ENCODE measurements at places on chromosomes 12 and 14.

DNA sequence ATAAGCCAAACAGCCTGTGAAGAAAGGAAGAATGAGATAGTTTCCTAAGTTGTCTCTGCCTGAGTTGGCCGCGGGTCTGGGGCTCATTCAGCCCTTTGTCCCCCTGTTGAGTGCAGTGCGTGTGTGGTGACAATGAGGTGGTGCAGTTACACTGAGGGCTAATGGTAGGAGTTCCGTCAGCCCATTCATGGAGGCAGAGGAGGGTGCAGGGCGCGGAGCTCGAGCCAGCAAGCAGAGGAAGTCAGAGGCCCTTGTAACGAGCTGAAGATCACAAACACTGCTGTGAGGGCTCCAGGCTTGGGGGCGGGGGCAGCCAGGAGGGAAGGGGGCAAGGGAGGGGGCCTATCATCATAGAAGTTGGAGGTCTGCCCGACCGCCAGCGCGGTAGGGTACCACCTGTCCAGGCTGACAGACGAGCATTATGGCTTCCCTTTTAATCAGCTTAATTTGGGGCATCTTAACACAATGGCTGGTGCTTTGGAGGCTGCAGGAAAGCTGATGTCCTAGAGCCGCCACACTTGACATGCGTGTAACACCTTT, 20.5 kb downstream of the CCND2 start:
- DNase-seq: no peak

DNA sequence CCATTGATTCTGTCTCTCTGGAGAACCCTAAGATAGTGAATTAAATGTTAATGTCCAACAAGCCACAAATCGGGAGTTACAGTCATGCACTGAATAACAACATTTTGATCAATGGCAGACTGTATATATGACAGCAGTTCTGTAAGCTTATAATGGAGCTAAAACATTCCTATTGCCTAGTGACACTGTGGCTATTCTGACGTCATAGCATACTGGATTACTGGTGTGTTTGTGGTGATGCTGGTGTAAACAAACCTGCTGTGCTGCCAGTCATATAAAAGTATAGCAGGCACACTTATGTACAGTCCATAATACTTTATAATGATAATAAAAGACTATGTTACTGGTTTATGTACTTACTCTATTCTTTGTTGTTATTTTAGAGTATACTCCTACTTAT, 56.7 kb upstream of the BICD1 start:
- no peak for DNase-seq

DNA sequence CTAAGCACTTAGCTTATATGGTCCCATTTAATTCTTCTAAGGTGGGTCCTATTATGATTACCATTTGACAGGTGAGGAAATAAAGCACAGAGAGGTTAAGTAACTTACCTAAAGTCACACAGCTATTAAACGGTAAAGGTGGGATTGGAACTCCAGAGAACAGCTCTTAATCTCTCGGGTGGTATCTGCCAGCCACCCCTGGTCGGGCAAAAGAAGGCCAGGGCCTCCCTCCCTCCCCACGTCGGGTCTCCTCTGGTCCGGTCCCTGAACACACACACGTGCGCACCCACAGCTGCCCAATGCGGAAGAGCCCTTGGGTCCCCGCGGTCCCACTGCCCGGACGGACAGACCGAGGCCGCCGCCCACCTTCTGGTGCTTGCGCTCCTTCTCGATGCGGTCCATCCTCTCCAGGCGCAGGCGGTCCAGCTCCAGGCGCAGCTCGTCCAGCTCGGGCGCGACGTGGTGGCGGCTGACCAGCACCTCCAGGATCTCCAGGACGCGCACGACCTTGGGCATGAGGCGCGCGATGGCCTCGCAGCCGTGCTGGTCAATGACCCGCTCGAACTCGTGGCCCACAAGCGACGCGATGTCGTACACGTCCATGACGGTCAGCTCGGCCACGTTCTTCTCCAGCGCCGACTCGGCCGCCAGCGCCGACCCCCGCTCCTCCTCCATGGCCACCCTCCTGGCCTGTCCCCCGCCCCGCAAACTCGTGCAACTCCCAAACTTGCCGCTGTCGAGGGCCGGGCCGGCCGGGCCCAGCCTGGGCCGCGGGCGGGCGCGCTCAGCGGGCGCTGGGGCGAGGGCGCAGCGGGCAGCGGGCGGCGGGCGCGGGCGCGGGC, 490 bp downstream of the RILPL1 start:
- no peak for DNase-seq

GRCh38 chr12:103530307-103531066, 34.7 kb upstream of the C12orf42 start:
- no peak for DNase-seq

DNA sequence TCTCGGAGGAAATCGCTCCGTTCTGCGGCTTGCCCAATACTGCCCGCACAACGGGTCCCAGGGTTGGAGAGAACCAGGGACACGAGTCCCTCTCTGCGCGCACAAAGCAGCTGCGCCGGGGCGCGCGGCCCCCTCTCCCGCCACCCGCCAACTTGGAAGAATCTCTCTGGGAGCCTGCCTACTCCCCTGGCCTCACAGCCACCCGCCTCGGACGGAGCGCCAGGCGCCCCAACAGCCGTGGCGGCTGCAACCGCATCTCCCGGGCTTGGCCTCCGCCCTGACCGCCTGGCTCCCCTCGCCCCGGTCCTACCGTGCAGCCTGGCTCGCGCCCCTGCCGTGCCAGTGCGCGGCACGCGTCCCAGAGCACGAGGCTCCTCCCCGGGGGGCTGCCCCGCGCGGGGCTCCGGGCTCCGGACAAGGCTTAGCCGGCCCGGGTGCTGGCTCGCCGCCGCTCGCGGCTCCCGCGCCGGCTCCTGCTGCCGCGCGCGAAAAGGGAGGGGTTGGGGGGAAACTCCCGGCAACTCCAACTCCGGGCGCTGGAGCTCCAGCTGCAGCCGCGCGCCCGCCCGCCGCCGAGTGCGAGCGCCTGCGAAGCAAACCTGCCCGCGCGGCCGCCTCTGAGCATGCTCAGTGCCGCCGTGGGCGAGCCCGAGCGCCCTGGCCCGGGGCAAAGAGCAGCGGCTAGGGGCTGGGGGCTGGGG, at the start of gene STXBP6:
TSS of gene STXBP6 (minus strand) at position 580 of the 701 bp plus-strand sequence. CDS start 75,329 bp downstream, outside the sequence.
- no peak for DNase-seq

Data from Jurkat, Clone E6-1 (cell line).